ENCODE measurements at places on chromosomes 2 and 18.

GRCh38 chr2:233120459-233120858 is 60.3 kb downstream of the INPP5D start:
- DNase-seq, result no peak

- peak; percentile 46 for DNase-seq
These were observed 352.6 kb downstream of the TNS1 start for GRCh38 chr2:217650229-217650628.

- DNase-seq, result no peak
These were observed 40.5 kb downstream of the SPHKAP start for GRCh38 chr2:228140934-228141528.

DNA sequence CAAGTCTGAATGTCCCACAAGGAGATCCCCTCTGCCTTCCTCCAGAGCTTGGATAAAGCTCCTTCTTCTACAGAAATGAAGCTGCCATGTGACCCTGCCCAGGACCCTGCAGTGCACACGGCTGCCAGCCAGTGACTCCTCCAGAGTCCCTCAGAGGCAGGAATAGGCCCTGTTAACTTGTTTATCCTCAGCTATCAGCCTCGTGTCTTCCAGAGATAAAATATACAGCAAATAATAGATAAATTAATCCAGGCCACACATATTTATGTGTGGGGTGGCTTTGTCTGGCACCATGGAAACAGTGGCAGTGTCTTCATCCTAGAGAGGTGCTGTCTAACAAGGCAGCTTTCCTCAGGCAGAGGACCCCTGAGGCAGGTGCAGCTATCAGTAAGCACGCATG is 66.7 kb downstream of the TMEM18 start:
- DNase-seq, result no peak

- DNase-seq, result peak; percentile 64
These were observed 550.2 kb upstream of the SETBP1 start for GRCh38 chr18:44130376-44130942.

- no peak for DNase-seq
These were observed 18.6 kb upstream of the TXNDC2 start for GRCh38 chr18:9867071-9867594.

- no peak for DNase-seq
These were observed 713.6 kb downstream of the TDRD15 start for GRCh38 chr2:21837168-21837960.

DNA sequence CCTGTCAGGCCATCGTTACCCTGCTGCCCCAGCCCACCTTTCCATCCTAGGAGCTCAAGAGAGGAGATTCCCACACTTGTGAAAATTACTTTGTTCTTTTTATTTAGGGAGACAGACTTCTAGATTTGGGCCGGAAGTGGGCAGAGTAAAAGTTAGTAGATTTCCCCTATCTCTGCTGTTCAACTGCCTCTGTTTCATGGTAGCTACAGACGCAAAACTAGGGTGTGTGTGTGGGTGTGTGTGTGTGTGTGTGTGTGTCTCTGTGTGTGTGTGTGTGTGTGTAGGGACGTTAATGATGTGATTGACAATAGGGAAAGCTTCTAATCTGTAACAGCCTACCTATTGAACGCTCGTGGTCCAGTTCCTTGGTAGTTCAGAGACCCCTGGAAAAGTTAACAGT is 438 bp downstream of the PSMA8 start:
- DNase-seq, result no peak

GRCh38 chr2:39335930-39336329 is 92.2 kb upstream of the CDKL4 start:
- DNase-seq, result no peak

GRCh38 chr2:127428057-127428814 is 10.0 kb downstream of the PROC start:
- DNase-seq, result no peak

- DNase-seq, result no peak
These were observed 16.1 kb downstream of the ADD2 start for GRCh38 chr2:70751881-70752280.

DNA sequence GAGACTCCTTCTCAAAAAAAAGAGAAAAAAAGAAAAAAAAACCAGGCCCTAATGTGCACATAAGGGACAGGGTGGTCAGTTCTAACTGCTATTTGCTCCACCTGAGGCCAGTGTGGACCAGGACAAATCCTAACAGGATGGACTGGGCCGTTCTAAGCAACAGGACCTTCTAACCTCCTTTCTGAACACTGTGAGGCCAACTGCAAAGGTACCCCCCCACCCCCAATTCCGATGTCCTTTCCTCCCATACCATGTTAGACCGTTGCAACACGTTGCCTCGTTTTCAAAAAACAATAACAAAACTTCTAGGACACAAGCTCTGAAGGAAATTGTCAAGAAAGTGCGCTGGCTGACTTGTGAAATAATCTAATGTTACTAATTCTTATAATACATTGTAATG is 1.2 kb downstream of the THAP4 start:
- DNase-seq, result no peak

DNA sequence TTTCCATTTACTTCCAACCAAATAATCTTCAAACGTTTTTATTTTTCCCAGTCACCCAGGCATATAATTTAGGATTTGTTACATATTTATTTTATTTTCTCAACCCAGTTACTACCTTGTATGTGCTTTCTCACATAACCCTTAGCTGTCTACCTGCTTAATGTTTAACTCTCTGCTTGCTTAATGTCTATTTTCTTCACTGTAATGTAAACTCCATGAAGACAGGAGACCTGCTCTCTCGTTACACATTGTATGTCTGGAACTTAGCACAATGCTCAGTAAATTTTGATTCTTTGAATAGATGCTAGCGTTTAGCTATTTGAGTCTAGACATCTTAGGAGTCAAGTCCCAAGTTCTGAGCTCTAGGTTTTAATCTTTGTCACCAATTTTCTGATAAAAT is 70.2 kb downstream of the RBBP8 start:
- DNase-seq, result no peak

DNA sequence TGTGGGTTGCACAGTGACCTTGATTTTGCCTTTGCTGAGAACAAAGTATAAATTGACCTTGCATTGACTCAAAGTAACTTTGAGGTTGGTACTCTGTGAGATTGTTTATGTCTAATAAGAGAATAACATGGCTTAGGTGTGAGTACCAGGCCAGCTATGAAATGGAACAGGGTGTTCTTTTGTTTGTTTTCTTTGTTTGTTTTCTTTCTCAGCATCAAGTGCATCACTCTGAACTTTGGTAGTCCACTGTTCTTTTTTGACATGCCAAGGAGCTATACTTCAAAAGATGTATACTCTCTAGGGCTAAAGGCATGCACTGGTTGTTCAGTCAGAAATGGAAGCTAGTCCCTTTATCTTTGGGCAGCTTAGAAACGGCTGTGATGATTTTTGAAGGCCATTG is 5.1 kb downstream of the ABCB11 start:
- no peak for DNase-seq

- no peak for DNase-seq
These were observed 78.0 kb downstream of the NDUFA10 start for GRCh38 chr2:239946864-239947728.

DNA sequence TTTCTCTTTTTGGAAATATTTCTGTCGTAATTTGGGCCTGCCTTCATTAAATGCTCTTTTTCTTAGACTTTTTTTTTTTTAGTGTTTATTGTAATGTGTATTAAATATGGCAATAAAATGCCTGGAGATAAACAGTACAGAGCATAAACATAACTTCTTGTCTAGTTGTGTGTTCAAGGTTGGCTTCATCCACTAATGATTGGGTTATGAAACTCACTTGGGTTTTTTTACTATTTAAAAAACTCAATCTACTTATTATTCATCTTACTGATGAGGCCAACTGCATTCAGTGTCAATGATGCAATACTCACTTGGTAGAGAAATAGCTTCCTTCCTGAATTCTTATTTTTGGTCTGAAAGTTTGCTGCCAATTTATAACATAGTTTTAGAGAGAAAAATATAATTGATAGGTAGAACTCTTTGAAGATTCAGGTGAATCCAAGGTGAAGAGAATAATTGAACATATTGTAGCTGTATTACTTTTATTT is 144.2 kb upstream of the NABP1 start:
- no peak for DNase-seq

- no peak for DNase-seq
These were observed 44.7 kb downstream of the MGAT4A start for GRCh38 chr2:98685930-98686887.

GRCh38 chr2:26681656-26682055 is 10.9 kb upstream of the KCNK3 start:
- no peak for DNase-seq

DNA sequence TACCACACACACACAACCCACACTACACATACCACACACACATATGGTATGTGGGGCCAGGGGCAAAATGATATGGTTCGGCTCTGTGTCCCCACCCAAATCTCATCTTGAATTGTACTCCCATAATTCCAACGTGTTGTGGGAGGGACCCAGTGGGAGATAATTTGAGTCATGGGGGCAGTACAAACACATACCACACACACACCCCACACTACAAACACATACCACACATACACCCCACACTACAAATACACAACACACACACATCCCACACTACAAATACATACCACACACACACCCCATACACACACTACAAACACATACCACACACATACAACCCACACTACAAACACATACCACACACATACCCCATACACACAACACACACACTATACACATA is 117.8 kb downstream of the TTC32 start:
- no peak for DNase-seq

DNA sequence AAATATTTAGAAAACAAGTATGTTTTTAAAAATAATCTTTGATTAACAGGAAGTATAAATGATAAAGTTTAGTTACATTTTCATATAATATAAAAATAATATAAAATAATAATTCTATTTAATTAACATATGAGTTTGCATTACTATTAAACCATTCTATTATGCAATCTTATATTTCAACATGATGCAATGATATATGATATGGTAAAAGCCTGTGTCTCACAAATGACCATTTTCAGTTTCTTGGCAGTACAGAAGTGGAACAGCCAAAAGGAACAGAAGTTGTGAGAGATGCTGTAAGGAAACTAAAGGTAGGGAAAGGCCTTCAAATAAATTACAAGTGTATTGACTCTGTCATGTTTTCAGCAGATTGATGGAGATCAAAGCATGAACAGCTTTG is 230.8 kb downstream of the GULP1 start:
- no peak for DNase-seq

DNA sequence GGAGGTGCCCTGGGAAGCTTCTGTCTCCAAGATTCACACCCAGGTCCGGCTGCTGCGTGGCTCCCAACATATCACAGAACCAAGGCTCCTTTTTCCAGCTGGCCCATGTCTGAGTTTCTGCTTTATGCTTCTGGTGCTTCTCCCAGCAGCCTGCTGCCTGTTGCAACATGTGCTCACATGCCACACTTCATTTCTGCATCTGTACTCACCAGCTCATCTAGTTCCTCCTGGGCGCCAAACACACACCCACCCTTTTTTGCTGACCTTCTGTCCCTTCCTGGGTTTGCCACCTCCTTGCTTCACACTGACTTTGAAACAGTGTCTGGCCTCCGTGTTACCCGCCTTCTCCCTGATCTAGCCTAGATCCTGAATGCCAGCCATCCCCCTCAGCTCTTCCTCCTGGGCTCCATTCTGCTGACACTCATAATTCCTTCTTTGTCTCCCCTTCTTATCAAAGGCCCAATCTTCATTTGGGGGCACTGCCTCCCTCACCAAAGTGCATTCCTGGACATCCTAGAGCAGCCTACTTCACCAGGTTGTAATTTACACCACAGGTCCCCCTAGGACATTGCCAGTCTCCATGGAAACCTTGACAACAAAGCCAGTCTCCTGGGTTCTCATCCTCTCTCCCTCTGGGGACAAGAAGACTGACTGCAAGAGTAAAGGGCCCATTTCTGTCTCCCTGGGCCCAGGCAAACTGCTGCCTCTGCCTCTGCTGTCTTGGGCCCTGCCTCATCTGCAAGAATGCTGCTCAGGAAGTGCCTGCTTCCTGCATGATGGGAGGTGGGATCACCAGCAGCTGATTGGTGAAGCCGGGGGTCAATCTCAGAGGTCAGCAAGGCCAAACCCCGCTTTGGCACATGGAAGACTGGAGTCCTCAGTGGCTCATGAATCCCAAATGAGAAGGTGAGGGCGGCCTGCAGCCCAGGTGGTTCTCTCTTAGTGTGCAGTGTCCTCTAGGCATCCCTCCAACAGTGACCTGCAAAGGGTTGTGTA is 13.9 kb upstream of the PROM2 start:
- DNase-seq, result no peak

GRCh38 chr2:43340945-43341356 is 114.5 kb upstream of the ZFP36L2 start:
- no peak for DNase-seq

GRCh38 chr2:101256316-101256715 is 3.6 kb downstream of the CNOT11 start:
- DNase-seq, result no peak
